ENCODE measurements at places on chromosomes 6 and 20. TPM values are rescaled to one million over a fixed set of nuclear protein-coding genes. Genes with fewer than 3 reads are reported as not detected.

SLC44A4 gene
- 0.32 TPM for total RNA-seq

DNA sequence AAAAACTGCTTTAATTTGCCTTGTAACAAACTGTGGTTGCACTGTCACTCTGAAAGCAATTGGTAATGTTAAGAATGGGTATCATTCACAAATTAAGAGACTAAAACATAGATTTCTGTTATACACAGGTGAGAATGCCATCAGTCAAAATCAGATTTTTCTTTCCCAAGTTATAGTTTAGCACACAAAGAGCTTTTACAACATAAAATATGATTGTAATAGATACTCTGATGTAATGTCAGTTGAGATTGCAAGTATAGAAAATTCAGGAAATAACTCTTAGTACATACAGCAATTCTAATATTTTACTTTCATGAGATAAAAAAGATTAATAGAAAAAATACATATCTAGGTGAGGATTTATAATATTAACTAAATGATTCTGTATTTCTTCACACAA lies 2.3 kb upstream of the ME1 start:
- no peak for DNase-seq

- DNase-seq = no peak
Measured at GRCh38 chr6:20949138-20949537, 414.9 kb downstream of the CDKAL1 start.

C20orf141 gene
- total RNA-seq = not detected

DNA sequence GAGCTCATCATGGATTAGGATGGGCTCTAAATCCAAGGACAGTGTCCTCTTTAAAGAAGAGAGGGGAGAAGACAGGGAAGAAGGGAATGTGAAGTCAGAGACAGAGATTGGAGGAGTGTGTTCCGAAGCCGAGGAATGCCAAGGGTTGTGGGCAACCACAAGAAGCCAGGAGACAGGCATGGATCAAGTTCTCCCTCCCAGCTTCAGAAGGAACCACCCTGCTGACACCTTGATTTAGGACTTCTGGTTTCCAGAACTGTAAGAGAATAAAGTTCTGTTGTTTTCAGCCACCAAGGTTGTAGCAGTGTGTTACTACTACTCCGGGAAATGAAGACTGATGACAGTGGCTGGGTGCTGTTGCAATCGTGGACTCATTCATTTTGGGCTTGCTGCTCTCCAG lies 120.1 kb downstream of the RPS12 start:
- DNase-seq = no peak

KCNQ5 gene
- total RNA-seq = 1.0 TPM

DNA sequence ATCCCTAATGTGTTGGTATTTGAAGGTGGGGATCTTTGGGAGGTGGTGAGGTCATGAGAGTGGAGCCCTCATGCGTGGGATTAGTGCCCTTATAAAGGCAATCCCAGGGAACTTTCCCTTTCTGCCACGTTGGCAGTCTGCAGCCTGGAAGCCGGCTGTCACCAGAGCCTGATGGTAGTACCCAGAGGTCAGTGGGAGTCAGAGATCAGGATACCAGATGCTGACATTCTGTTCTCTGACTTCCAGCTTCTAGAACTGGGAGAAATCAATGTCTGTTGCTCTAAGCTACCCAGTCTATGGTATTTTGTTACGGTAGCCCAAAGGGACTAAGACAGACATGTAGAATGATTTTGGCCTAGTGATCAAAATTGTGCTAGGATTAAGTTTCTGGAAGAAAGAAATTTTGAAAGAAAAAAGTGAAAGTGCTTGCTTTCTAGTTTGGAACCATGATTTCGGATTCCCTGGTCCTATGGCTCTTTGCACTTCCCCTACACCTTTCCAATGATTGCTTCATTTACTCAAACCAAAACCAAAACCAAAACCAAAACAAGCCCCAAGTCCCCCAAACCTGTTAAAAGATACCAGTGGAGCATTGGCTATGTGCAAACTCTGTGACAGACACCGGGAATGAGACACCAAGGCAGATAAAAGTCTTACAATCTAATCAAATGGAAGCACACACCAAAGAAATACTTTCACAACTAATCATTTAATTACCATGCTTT lies 173.7 kb upstream of the ZNF217 start:
- no peak for DNase-seq

WFDC5 gene
- not detected for total RNA-seq

DNA sequence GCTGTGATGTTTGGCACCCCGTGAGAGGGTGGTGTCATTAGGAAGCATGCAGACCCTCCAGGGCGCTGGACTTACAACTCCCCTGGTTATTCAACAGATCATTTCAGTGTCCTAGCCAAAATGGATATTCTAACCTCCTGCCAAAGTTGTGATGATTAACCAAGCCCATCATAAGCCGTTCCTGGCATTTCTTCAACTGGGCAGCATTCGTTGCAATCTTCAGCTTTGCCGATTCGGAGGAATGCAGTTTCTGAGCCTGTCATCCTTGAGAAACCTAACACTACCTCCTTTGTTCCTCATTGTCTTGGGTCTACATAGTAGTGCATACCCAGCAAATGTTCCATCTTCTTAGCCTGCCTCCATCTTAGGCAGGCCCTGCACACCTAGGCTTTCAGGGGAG lies 79.2 kb upstream of the MAP3K4 start:
- DNase-seq = no peak

DNA sequence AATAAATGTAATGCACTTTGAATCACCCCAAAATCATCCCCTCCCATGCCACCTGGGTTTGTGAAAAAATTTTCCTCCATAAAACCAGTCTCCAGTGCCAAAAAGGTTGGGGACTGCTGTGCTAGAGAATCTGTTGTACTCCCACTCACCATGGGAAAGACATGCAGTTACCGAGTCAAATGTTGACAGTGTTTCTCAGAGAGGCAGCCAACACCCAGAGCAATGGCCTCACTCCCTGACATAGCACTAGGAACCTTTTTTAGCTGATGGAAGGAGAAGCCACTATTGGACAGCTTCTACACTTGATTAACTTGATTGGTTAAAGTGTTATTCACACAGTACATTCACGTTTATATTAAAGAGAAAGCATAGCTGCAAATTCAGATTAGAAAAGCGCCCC lies 59.8 kb upstream of the MANEA start:
- DNase-seq = no peak

MDFI gene
- 36.1 TPM for total RNA-seq

DNA sequence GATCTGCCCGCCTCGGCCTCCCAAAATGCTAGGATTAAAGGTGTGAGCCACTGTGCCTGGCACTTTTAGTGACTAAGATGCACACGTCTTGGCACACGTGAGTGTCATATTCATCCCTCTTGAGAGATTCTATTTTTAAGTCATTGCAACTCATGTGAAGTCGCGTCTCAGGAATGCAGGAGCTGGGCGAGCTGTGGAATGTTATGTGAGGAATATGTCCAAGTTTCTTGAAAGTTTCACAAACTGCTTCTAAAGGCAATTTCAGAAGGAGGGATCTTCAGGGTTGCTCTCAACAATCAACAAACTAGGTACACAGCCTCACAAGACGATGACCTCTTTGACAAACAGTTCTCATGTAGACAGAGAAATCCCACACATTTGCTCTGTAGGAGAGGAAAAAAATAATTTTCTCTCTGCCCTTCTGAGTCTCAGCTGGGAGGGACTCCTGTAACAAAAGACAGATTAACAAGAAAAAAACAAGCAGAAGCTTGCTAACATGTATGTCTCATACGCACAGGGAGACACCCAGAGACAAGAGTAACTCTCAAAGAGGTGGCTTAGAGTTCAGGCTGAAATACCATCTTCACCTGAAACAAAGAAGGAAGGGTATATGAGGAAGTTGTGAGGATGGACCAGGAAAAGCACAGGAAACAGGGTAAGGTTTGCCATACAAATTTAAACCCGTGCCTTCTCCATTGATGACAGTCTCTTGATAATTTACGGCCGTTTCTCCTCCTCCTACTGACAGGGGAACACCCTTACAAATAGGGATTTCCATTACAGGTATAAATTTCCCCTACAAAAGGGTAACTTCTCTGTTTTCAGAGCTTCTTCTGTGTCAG lies 45.3 kb upstream of the FAM50B start:
- DNase-seq = peak; percentile 75

DNA sequence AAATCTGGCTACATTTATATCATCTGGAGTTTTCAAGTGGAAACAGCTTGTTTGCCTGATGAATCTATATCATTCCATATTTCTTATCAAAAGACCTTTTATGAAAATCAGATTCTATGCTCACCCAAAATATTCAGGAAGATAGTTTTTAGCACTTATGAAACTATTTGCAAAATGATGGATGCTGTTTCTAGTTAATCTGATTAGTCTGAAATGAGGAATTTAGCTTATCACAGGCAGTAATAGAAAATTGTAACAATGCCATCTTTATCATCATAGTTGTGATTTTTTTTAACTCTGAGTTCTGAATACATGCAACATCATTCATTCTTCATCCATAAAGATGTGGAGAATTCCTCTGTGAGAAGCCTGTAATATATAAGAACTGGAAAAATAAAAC lies 229.7 kb downstream of the PLCB1 start:
- no peak for DNase-seq

DNA sequence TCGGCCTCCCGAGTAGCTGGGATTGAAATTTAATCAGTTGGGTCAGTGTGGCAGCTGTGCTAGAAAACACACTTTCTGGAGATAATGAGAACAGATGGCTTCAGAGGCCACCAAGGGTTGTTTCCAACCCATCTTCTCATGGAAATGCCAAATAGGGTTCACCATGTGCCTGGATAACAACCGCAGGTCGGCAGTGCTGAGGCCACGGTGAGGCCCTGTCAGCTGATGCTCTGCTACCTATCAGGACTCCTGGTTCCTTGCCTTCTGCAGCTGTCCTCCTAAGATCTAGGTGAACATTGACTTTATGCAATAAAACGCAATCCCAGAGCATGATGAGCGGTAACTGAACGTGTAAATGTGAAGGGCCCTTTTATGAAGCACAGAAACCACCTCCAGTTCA lies 139.3 kb upstream of the SNX9 start:
- DNase-seq = no peak

DNA sequence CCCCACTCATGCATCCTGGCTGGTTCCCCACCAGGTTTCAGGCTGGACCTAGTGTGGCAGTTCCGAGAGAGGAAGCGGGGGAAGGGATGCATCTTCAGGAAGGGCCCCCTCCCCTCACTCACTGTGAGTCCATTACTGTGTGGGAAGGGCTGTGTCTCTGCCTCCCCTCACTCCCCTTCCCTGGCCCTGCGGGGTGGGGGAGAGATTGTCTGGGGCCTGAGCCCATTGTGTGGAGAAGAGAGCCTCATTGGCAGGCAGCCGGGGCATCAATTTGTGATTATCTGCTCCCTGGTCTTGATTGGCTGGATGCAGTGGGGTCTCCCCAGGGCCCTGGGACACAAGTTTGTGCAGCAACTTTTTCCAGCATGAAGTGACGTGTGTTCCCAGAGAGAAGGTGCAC lies 4.1 kb upstream of the MYT1 start:
- DNase-seq = no peak

DNA sequence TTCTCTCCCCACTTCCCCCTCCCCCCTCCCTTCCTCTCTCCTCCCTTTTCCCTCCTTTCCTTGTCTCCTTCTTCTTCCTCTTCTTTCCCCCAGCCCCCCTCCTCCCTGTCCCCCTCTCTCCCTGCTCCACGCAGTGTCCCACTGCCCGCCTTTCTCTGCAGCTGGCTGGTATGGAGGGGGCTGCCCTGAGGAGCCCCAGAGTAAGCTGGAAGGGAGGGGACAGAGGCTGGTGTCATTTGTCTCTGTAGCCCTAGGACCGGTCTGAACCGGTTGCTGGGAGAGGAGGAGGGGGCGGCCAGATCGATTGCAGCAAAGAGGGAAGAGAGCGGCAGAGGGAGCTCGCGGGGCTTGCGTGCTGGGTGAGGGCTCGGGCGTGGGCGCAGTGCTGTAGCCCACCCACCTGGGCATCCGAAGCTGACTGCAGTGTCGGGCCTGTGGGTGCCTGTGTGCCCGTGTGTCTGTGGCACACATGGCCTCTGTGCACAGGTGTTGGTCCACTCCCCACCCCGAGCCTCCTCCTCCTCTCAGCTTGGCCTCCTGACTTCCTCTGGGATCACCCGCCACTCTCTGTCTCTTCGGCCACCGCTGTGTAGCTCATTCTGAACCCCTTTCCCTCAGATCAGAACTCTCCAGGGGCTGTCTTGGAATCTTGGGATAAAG lies 50.6 kb downstream of the SRC start:
- DNase-seq = no peak

- DNase-seq = no peak
Measured at GRCh38 chr6:6516666-6517458, 71.7 kb upstream of the LY86 start.

DNA sequence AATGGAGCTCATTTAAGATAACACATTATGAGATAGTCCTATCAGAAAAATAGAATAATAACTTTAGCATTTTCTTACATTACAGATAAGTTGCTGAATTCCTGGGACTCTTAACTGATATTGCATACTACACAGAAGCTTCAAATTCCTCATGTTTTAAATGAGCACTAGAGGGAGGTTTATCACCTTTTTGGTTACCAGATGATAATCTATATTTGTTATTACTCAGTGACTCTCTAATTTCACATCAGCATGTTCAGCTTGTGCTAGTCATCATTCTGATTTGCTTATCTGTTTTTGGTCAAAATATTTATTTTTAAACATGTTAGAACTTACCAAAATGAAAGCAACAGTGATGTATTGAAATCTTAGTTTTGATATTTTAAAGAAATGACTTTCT lies 20.5 kb upstream of the GJA10 start:
- no peak for DNase-seq

All from breast epithelium (tissue), 4 donors.